ENCODE measurements at places on chromosomes 2 and 18. TPM values are rescaled to one million over a fixed set of nuclear protein-coding genes. Genes with fewer than 3 reads are reported as not detected.
A peak's percentile ranks its signal among the peaks of the same experiment; 100 is the strongest.

DNA sequence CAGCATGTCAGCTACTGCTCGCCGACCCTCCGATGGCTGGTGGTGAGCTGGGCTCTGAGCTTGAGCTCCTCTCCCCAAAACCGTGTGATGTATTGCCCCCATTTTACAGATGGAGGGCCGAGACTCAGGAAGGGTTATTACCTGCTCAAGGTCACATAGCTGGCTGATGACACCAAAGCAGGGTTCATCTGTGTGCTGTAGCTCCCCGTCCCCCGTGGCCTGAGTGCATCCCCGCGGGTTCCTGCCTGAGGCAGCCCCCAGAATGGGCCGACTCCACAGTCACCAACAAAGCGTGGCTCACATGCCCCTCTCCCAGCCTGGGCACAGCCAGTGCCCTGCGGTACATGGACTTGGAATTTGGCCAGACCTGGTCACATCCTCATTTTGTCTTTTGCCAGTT is 198.6 kb downstream of the TFCP2L1 start:
- H3K27me3 ChIP-seq = peaks cover 13% of the 10 kb centered on the region
- H3K27ac ChIP-seq = no peak overlapping the region
- H3K36me3 ChIP-seq = no peaks in the 10 kb centered on the region
- H3K4me3 ChIP-seq = no peak overlapping the region

- H3K36me3 ChIP-seq = no peaks in the 10 kb centered on the region
- no peak within 1 kb of the TSS for H3K27ac ChIP-seq
Observed at GRCh38 chr2:96138179-96139145, at the start of gene ASTL. ASTL (minus strand) TSS chr2:96138502; CDS start chr2:96138436, 66 bp downstream.

The ST3GAL5 gene
- total RNA-seq = 10.9 TPM

The ITGA4 gene
- total RNA-seq = 57.5 TPM

DNA sequence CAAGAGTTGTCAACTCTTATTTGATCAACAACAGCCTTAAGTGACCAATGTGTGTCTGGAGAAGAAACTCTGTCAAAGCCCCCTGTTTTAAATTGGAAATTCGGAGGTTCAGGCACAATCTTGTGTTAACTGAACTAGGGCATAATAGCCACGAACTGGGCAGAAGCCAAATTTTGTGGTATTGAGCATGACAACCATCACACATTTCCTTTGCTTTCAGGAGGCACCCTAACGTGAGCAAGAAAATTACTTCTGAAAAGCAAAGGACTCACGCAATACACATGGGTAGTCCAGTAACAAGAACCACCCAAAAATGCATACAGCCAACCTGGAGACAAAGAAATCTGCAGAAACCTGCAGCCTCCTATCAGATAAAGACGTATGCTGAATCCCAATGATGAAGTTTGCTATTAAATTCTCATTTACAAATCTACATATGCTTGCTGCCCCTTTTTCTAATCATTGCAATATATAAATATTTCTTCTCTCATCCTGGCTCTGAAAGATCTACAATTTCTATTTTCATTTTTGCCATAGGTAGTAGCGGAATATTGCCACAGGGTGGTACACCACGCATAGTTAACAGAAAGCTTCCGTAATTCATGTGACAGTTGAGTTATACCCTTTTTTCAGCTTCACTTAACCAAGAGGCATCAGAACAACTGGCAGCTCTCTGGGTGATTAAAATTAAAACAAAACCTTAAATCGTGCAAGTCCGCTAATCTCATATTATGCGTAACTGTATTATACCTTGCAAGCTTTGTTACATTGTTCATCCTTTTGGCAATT is 495.8 kb downstream of the NRXN1 start:
- no peaks in the 10 kb centered on the region for H3K4me1 ChIP-seq
- H3K36me3 ChIP-seq = no peaks in the 10 kb centered on the region
- H3K4me3 ChIP-seq = no peak overlapping the region
- peak; percentile 34 for DNase-seq

- H3K36me3 ChIP-seq = peaks cover 2% of the 10 kb centered on the region
- peaks cover 14% of the 10 kb centered on the region for H3K4me1 ChIP-seq
- peak overlapping the region; percentile 37 for H3K27ac ChIP-seq
Observed at GRCh38 chr2:33321236-33321771, 155.1 kb upstream of the RASGRP3 start.

The LYG1 gene
- total RNA-seq = 0.50 TPM

The EGR4 gene
- total RNA-seq = under 0.01 TPM

The ANKRD62 gene
- total RNA-seq = not detected

DNA sequence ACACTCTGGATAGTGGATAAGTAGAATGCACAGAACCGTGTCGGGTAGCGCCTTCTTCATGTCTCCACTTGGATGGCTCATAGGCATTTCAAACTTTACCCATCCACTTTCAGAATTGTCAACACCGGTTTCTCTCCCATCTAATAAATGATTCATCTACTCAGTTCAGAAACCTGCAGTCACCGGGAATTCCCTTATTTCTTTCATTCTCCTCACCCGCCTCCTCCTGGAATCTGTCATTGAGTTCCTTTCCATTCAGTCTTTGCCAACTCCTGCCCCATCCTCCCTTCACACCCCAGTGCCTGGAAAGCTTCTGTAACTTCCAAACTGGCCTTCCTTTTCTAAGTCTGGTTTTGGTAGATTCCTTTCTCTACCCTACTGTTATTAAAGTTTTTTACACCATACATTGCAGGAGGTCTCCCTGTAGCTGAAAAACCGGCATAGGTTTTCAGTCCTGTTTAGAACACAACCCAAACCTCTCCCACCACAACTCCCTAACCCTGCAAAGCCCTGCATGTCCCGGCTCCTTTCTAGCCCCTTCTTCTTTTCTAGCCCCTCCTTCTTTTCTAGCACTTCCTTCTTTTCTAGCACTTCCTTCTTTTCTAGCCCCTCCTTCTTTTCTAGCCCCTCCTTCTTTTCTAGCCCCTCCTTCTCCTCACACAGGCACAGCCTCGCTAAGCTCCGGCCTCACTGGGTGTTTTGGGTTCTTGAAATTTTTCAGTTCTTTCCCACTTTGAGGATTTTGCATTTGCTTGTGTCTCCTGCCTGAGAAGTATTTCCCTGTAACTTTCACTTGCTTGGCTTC is 133.9 kb upstream of the KLHL14 start:
- H3K36me3 ChIP-seq = no peaks in the 10 kb centered on the region
- H3K4me1 ChIP-seq = no peaks in the 10 kb centered on the region
- no peak for DNase-seq
- no peaks in the 10 kb centered on the region for H3K27me3 ChIP-seq

All from fibroblast of lung (primary cell).